Stomach (tissue), 19 donors: ENCODE measurements at places on chromosomes 3 and 15.

GRCh38 chr3:125068265-125068664 lies 12.5 kb upstream of the HEG1 start:
- no peak for DNase-seq
- no peak overlapping the region for H3K27ac ChIP-seq
- H3K4me3 ChIP-seq = no peak overlapping the region
- peaks cover 8% of the 10 kb centered on the region for H3K4me1 ChIP-seq

DNA sequence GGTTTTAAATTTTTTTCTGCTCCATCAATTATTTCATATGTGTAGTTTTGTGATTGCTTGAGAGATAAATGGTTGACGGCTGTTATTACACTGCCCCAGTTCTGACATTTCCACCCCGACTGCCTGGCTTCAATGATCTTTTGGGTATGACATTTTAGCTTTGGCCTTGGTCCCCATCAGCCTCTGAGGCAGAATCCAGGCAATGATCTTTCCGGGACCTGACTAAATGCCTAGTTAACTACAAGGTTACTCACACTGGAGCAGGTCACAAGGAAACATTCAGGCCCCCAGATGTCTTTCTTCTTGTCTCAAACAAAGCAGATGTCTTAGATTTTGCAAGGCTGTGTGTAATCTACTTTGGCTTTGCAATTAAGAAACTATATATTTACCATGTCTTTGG lies 61.1 kb upstream of the TMCO5A start:
- H3K4me3 ChIP-seq = no peak overlapping the region
- no peaks in the 10 kb centered on the region for H3K27me3 ChIP-seq
- H3K27ac ChIP-seq = no peak overlapping the region
- peaks cover 7% of the 10 kb centered on the region for H3K4me1 ChIP-seq
- no peak for DNase-seq

DNA sequence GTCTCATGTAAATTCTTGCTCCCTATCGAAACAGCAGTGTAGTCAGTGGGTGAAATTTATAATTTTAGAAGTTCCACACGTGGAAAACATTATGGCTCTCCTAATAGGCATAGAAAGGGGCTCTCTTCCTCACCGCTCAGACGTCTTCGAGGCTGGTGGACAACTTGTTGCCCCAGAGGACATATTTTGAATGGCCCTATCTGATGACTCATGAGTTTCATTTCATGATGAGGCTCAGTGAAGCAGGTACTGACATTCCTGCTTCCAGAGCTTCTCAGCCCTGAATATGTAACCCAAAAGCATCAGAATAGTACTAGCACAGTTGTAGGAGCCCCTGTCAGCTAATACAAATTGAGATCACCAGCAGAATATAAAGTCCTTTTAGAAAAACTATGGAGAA lies 117.9 kb downstream of the HERC1 start:
- peaks cover 68% of the 10 kb centered on the region for H3K36me3 ChIP-seq
- H3K27ac ChIP-seq = no peak overlapping the region
- H3K4me3 ChIP-seq = no peak overlapping the region
- DNase-seq = no peak
- H3K4me1 ChIP-seq = peaks cover 9% of the 10 kb centered on the region

DNA sequence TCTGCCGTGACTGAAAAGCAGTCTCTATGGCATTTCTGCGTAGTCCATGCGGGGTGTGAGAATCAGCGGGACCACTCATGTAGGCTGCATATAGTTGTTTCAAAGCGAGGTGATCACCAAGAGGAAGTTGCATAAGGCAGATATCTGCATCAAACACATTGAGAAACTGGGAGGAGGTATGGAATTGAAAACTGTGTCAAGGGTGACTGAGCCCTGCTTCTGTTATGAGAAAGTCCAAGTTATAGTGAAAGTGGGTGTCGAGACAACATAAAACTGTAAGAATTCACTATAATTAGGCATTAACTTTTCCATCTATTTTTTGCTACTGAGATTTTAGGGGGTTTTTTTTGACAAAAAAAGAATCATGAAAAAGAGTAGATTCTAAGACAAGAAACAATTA lies 109.3 kb downstream of the ZIC1 start:
- no peak overlapping the region for H3K4me3 ChIP-seq
- H3K4me1 ChIP-seq = no peaks in the 10 kb centered on the region
- H3K27ac ChIP-seq = no peak overlapping the region
- H3K36me3 ChIP-seq = no peaks in the 10 kb centered on the region
- DNase-seq = no peak

- H3K27me3 ChIP-seq = no peaks in the 10 kb centered on the region
- H3K36me3 ChIP-seq = no peaks in the 10 kb centered on the region
- DNase-seq = no peak
Observed at GRCh38 chr3:88896026-88896425, 211.4 kb upstream of the EPHA3 start.

- peak overlapping the region; percentile 57 for H3K4me3 ChIP-seq
- H3K27ac ChIP-seq = peak overlapping the region; percentile 39
- peaks cover 21% of the 10 kb centered on the region for H3K4me1 ChIP-seq
- H3K27me3 ChIP-seq = peaks cover 23% of the 10 kb centered on the region
- H3K36me3 ChIP-seq = no peaks in the 10 kb centered on the region
- DNase-seq = peak; percentile 71
Observed at GRCh38 chr3:180680097-180680430, 775 bp upstream of the CCDC39 start.

DNA sequence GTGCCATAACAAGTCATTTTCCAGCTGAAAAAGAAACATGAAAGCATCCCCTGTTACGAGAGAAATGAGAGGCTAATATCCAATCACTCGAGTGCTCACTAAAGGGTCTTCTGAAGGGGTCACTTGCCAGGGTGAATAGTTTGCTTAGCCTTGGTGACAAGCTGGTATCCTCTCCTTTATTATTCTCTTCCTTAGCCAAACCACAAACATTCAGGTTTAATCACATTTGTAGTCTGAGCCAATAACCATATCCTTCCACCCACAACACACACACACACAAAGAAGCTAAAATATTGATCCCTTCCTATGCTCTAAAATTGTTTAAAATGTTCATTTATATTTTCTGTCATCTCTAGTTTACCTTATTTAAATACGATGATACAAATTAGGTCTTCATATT lies 240.5 kb upstream of the TMCO5A start:
- H3K4me1 ChIP-seq = no peaks in the 10 kb centered on the region
- DNase-seq = no peak
- no peaks in the 10 kb centered on the region for H3K36me3 ChIP-seq
- H3K27ac ChIP-seq = no peak overlapping the region
- H3K4me3 ChIP-seq = no peak overlapping the region

- H3K27ac ChIP-seq = no peak overlapping the region
- H3K4me3 ChIP-seq = no peak overlapping the region
- no peaks in the 10 kb centered on the region for H3K4me1 ChIP-seq
- DNase-seq = peak; percentile 73
Observed at GRCh38 chr3:172808969-172809546, 58.5 kb downstream of the ECT2 start.

- H3K27ac ChIP-seq = no peak overlapping the region
- H3K36me3 ChIP-seq = no peaks in the 10 kb centered on the region
- no peaks in the 10 kb centered on the region for H3K4me1 ChIP-seq
Observed at GRCh38 chr3:6168256-6168655, 692.7 kb upstream of the GRM7 start.

DNA sequence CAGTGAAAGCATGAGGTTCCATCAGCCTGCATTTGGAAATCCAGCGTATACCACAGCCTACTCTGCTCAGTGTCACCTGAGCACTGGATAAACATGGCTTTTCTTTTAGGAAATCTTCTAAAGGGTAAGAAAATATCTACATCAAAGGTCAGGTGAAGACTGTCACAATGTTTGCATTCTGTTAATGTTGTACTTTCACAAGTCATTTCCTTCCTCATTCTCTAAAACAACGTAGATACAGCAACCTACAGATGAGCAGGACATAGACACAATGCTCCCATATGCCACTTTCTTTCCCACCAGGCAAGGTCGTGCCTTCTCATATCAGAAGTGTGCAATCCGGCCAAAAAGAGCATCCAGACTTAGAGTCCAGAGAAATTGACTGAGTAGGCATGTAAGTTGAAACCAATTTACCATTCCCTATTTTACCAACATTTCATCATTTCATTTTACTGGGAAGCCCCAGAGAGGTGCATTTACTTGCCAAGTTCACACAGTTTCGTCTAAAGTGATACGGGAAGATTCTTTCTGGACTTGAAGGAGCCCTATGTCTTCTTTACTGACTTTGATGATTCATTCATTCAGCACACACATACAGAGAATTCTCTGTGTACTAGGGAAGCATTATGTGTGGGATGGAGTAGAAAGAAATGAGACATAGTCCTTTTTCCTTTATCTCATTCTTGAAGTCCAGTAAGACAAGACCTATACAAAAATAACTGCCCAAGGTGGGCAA lies 30.6 kb upstream of the LPP start:
- no peak overlapping the region for H3K4me3 ChIP-seq
- H3K27me3 ChIP-seq = no peaks in the 10 kb centered on the region
- no peak for DNase-seq
- peaks cover 12% of the 10 kb centered on the region for H3K4me1 ChIP-seq
- H3K27ac ChIP-seq = no peak overlapping the region

DNA sequence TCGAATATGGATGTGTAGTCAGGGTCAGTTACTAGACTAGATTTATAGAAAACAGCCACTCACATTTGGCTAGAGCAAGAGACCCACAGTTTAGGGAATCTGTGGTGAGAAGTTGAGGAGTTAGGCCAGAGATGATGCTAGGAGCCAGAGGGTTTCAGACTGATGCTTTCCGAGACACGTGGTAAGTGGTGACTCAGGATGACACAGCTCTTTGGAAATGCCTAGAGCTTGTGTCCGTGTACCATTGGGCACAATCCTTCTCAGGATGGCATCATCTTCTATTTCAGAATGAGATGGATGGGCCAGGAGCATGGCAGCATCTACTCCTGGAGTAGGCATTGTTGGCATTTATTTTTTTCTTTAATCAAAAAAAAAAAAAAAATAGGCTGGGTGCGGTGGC lies 28.5 kb downstream of the PTPRG start:
- H3K36me3 ChIP-seq = no peaks in the 10 kb centered on the region
- H3K4me1 ChIP-seq = no peaks in the 10 kb centered on the region
- no peak for DNase-seq
- no peak overlapping the region for H3K4me3 ChIP-seq
- H3K27ac ChIP-seq = no peak overlapping the region
- H3K27me3 ChIP-seq = no peaks in the 10 kb centered on the region

DNA sequence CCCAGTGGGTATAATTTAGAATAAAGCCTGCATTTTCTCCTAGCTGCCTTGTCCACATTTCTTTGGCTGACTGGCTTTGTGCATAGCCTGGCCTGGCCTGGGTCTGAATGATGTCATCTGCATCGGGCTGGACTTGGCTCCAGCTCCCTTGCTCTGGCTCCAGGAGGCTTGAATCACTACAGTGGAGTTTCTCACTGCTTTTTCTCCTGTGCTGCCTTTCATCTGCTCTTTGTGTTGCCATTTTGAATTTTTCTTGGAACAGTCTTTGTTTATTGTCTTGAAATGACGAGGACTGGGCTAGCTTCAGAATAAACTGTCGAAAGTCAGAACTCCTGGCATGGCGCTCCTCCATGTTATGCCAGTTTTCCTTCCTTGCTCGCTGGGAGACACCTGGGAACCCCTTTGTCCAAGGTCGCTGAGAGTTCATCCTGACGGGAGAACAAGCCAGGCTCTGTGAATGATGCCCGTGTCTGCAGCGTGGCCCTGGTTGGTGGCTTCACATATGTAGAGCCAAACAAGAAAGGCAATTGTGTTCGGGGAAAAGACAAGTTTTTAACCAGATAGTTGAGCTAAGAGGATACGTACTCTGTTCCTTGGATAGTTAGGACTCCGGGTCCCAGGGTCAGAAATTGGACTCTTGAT lies 258.9 kb downstream of the PDZRN3 start:
- H3K36me3 ChIP-seq = no peaks in the 10 kb centered on the region
- H3K27ac ChIP-seq = no peak overlapping the region
- H3K27me3 ChIP-seq = no peaks in the 10 kb centered on the region
- peak; percentile 93 for DNase-seq

GRCh38 chr15:80801891-80802680 lies 22.9 kb downstream of the CEMIP start:
- H3K4me1 ChIP-seq = no peaks in the 10 kb centered on the region
- no peak for DNase-seq
- H3K27ac ChIP-seq = no peak overlapping the region
- H3K27me3 ChIP-seq = peaks cover 21% of the 10 kb centered on the region
- no peaks in the 10 kb centered on the region for H3K36me3 ChIP-seq
- H3K4me3 ChIP-seq = no peak overlapping the region

- no peak overlapping the region for H3K27ac ChIP-seq
- no peaks in the 10 kb centered on the region for H3K27me3 ChIP-seq
- peaks cover 74% of the 10 kb centered on the region for H3K36me3 ChIP-seq
- H3K4me3 ChIP-seq = no peak overlapping the region
Observed at GRCh38 chr3:124669470-124669869, 60.8 kb upstream of the UMPS start.

DNA sequence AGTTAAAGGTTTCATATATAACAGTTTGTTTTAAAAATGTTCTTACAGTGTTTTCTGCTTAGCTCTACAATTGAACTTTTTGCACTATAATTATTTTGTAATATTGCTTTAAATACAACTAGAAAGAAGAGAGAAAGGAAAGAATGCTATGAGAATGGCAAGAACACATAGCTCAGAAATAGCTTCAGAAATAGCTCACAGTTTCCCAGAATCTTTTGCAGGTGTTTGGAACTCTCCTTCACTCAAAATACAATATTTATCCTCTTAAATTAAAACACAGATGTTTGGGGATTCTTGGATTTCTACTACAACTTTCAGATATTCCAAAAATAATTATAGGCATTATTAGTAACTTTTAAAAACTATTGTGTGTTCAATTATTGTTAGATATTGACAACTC lies 658.0 kb upstream of the DPPA4 start:
- no peaks in the 10 kb centered on the region for H3K27me3 ChIP-seq
- no peaks in the 10 kb centered on the region for H3K36me3 ChIP-seq
- no peak overlapping the region for H3K4me3 ChIP-seq
- no peak overlapping the region for H3K27ac ChIP-seq

- no peak for DNase-seq
- H3K27ac ChIP-seq = no peak overlapping the region
- H3K4me3 ChIP-seq = no peak overlapping the region
- H3K27me3 ChIP-seq = no peaks in the 10 kb centered on the region
Observed at GRCh38 chr3:143514109-143514508, 334.2 kb downstream of the SLC9A9 start.

DNA sequence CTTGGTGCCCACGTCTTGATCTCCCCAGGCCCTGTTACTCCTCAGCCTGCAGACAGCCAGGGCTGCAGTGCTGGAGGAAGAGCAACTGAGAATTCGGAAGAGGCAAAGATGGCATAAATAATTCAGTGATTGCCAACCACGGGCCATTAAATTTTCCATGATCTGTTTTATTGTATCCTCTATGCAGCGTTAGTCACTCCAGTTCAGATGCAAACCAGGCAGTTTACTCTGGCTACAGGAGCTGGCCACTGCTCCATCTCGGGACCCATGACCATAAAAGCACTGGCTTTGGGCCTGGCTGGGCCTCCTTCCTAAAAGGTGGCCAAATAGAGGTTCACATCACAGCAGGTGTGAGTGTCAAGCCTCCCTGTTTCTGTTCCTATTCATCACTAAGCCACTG lies 137.6 kb upstream of the TLE3 start:
- no peak overlapping the region for H3K27ac ChIP-seq
- no peaks in the 10 kb centered on the region for H3K36me3 ChIP-seq
- no peaks in the 10 kb centered on the region for H3K4me1 ChIP-seq
- no peak overlapping the region for H3K4me3 ChIP-seq
- no peaks in the 10 kb centered on the region for H3K27me3 ChIP-seq
- no peak for DNase-seq
